C1 segment of cervical spinal cord (tissue), 14 donors: ENCODE measurements at places on chromosomes 13 and 19.

- no peak for DNase-seq
Observed at GRCh38 chr19:46866407-46867136, 5.8 kb downstream of the ARHGAP35 start.

GRCh38 chr19:55099557-55100506, 17.6 kb downstream of the PPP1R12C start:
- DNase-seq: no peak

- no peak for DNase-seq
Observed at GRCh38 chr19:54795758-54796157, 7.7 kb upstream of the KIR2DL4 start.

GRCh38 chr19:45468803-45469131, 971 bp downstream of the FOSB start:
- DNase-seq: no peak

DNA sequence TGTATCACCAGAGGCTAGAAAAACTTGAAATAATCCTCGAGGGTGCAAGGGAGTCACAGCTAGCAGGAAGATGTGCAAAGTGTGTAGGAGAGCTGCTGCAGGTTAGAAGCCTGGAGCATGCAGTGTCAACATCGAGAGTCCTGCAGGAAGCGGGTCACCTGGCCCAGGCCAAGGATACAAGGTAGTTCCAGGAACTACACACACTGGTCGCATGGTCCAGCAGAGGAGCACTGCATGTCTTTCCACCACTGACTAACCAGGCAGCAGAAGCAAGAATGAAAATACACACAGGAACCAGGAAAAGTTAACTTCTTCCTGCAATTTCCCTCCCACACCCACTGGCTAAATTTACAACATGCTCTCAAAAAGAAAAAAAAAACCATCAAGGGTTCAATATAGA, 36.0 kb upstream of the MIR17HG start:
- DNase-seq: no peak

- DNase-seq: no peak
Observed at GRCh38 chr13:105679838-105680237, 855.6 kb downstream of the EFNB2 start.

DNA sequence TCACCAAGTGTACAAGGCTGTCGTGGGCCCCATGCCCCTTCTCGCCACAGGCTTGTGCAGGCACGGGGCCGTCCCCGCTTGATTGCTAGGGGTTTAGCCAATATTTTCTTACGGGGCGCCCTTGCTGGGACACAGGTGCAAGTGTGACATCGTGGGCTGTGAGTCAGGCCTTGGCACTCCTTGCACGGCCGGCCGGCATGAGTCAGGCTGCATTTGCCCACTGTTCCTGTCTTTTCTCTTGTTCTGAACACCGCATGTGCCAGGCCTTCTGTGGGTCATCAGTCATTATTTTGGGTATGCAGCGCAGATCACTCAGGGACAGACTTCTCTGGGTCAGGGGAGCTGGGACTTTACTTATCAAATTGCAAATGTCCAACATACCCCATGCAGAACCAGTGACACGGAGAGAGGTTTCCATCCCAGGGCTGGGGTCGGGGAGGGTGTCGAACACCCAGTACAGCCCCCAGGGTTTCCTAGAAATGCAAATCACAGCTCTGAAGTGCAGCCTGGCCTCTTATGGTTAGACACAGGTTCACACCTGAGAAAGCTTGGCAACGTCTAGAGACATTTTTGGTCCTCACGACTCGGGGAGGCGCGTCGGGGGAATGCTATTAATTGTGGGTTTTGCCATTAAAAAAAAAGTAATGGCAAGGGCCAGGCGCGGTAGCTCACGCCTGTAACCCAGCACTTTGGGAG, 22.5 kb upstream of the KLF2 start:
- DNase-seq: no peak

- no peak for DNase-seq
Observed at GRCh38 chr19:56837004-56837403, 3.5 kb downstream of the PEG3 start.

DNA sequence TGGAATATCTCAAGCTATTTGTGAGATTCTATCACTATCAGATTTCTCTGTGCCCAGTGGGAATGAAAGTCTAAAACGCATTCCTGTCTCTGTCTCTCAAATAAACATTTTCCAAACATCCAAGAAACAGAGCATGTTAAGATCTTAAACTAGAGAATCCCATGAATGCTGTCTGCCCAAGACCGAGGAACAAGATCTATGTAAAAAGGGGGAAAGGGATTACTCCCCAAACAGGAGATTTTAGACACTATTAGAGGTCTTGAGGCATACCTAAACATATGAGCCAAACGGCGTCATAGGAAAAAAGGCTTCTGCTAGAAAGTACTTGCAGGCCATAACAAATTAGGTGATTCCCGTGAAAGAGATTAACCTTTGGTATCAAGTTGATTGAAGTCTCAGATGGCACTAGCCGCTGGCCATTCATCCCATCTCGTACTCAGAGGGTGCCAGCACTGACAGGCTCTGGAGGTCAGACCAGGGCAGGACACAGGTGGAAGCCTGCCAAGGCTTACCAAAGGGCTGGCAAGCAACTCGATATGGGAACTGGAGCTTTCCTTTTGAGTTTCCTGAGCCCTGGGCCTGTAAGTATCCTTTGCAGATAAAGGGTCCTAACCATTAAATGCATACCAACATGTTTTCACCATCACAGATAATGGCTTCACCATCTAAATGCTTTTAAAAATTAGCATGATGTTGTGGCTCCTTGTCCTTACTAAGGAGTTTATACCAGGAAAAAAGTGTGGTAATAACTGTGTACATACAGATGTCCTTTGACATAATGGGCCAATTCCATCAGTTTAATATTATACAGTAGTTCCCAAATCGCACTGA, 225.2 kb downstream of the FOXO1 start:
- DNase-seq: peak; percentile 19

DNA sequence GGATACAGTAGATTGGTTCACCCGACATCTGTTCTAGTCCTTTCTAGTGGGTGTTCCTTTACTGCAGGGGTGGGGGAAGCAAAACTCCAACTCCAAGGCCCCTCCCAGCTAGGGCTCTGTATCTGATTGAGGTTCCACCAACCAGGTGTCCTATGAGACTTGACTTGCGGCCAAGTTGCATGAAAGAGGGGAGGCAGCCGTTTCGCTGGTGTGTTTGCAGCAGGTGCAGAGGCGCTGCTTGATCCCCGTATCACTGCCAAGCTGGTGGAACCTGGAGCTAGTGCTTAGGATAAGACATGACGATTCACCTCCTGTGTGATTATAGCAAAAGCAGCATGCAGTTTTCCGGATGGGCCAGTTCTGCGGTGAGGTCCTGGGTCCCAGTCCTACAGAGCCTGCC, 338.2 kb downstream of the UQCRFS1 start:
- no peak for DNase-seq

- DNase-seq: no peak
Observed at GRCh38 chr19:41339936-41340335, 13.8 kb downstream of the TGFB1 start.

- no peak for DNase-seq
Observed at GRCh38 chr13:98410612-98411011, 166.3 kb downstream of the STK24 start.

DNA sequence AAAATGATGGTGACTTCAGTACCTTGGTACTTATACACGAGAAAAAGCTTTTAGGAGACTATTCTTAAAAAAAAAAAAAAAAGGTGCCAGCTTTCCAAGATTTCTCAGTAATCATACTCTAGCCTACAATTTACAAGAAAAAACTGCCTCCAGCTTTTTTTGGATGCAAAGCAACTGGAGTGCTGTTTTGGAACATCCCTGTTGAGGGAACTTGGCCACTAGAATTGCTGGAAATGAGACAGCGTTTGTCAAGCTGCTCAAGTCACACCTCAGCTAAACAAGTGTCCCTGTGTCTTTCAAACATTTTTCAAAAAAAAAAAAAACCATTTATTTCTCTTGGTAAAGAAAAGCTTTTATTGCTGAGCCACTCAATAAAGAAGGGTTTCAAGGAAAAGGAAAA, 413.1 kb upstream of the ARGLU1 start:
- no peak for DNase-seq

DNA sequence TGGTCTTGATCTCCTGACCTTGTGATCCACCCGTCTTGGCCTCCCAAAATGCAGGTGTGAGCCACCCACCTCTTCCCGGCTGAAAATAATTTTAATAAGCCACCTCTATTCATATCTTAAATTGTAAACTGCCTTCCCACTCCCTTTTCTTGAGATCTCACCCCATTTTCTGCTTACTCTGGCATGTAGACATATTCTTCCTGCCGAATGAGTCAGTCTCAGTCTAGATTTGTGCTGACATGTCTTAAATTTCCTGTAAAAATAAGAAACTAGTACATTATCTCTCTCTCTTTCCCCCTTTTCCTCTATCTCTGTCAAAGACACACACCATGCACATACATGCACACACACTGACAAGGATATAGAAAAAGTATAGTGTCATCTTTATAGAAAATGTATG, 60.9 kb downstream of the THSD1 start:
- no peak for DNase-seq

GRCh38 chr19:35248310-35249145, at the start of gene LSR:
LSR (plus strand) TSS chr19:35249002; CDS start chr19:35249023, 21 bp downstream.
- DNase-seq: no peak

GRCh38 chr19:19948800-19949199, 48.1 kb downstream of the ZNF93 start:
- no peak for DNase-seq

- no peak for DNase-seq
Observed at GRCh38 chr13:22871231-22871630, 309.5 kb upstream of the SGCG start.

DNA sequence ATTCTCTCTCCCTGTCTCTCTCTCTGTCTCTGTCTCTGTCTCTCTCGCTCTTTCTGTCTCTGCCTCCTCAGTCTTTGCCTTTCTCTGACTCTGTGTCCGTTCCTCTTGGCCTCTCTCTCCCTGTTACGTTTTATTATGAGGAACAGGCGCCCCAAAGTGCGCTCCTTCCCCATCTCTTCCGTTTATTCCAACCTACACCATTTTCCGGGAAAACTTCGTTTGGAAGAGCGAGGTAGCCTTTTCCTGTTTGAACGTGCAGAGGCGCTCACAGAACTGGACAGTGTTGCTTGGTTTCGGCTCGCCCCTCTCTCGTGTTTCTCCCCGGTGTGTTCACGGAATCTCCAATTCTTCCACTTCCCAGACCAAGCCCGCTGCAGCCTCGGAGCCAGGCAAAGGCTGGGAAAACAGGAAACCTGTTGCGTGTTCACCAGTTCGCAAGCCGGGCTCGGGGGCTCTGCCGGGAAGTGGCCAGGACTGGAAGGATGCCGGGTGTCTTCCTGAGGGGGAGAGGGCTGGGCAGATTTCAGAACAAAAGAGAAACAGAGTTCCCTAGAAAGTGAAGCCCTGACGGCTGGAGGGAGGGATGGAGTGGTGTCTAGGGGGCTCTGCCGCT, 605 bp downstream of the TMEM255B start:
- no peak for DNase-seq

GRCh38 chr19:57244513-57244912, 4.1 kb downstream of the ZNF805 start:
- no peak for DNase-seq

DNA sequence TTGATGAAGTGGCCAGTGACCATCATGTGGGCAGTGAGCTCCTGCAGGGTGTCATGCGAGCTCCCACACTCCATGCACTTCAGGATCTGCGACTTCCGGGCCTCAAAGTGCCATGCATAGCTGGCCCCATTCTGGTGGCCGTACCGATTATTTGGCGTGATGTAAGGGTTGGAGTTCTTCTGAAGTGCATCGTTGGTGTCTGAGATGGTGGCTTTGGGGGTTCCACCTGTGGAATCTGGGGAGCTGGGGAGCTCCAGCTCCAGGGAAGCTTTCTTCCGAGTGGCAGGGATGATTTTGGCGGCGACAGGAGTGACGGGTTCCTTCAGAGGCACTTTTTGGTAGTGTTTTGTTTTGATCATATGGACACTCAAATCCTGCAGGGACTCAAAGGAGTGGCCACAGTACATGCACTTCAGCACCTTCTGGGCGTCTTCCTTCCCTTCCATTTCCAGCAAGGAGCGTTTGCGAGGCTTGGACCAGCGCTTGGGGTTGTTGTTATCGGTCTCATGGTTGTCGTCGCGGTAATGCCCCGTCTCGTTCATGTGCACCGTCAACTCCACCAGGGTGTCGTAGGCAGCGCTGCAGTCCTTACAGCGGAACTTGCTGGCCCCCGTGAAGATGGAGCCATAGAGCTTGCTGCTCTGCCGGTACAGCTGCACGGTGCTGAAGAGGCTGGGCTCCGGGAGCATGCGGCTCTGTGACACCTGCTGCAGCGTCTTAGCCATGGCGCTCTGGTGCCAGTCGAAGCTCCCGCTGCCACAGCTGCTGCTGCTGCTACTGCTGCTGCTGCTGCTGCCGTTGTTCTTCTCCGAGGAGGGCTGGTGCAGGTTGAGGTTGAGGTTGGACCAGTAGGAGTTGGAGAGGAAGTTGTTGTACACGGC, 70.4 kb downstream of the TSHZ3 start:
- no peak for DNase-seq

- DNase-seq: no peak
Observed at GRCh38 chr13:43664700-43665191, 122.0 kb downstream of the ENOX1 start.

GRCh38 chr19:8831373-8831772, 731 bp downstream of the ZNF558 start:
- DNase-seq: no peak

- DNase-seq: no peak
Observed at GRCh38 chr13:107210723-107211030, 642.7 kb upstream of the ARGLU1 start.

DNA sequence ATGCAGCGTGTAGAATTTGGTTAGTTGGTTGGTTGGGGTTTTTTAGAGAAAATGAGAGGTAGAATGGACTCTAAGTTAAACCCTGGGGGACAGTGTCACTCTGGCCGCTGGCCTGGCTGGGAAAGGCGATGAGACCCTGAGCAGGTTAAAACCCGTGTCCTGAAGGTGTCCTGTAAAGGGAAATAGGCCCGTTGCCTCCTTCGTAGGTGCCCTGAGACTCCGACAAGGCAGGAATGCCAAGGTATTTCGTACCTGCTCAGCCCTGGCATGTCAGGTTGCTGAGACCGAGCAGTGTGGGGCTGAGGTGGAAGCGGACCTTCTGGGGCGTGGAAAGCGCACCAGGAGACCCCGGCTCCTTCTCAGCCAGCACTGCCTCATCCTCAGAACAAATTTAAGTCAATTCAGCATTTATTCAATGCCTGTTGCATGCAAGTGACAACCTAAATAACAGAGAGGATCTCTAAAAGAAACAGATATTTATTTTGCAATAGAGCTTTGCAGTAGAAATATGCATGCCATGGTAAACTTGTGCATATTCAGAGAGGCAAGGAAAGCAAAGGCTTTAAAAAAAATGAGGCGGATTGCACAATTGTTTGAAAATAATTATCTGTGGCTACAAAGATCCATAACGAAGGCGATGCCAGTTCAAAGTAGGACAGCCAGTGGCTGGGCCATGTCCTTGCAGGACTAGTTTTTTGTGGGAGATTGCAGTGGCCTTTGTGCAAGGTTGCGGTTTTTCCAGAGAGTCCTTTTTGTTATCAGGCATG, 1.4 kb upstream of the RAB20 start:
- DNase-seq: no peak
